Inflammatory macrophage treated with lipopolysaccharide for 1 hour (primary cell): ENCODE measurements at places on chromosomes 16 and 17.

- peak; percentile 87 for DNase-seq
These were observed 5.3 kb upstream of the ZNF689 start for GRCh38 chr16:30615358-30616091.

DNA sequence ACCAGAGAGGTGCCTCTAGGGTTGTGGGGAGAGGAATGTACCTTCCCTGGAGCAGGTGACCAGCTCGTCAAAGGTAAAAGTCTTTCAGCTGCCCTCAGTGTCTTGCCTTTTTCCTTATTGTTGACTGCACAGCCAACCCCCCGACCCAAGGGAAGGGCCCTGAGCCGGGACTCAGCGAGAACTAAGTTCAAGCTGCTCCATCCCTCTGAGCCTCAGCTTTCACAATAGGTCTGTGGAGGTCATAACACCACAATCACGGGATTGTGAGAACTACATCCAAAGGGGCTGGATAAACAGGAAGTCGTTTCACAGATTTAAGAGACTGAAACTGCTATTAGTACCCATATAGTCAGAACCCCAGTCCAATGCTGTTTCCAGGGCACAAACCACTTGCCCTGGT, 2.6 kb upstream of the KRT36 start:
- peak; percentile 83 for DNase-seq

GRCh38 chr16:59632276-59632855, 898.2 kb upstream of the GOT2 start:
- no peak for DNase-seq

- no peak for DNase-seq
These were observed 141.3 kb upstream of the SDK2 start for GRCh38 chr17:73785496-73785895.

GRCh38 chr16:88390735-88391134, 8.0 kb downstream of the ZNF469 start:
- no peak for DNase-seq

DNA sequence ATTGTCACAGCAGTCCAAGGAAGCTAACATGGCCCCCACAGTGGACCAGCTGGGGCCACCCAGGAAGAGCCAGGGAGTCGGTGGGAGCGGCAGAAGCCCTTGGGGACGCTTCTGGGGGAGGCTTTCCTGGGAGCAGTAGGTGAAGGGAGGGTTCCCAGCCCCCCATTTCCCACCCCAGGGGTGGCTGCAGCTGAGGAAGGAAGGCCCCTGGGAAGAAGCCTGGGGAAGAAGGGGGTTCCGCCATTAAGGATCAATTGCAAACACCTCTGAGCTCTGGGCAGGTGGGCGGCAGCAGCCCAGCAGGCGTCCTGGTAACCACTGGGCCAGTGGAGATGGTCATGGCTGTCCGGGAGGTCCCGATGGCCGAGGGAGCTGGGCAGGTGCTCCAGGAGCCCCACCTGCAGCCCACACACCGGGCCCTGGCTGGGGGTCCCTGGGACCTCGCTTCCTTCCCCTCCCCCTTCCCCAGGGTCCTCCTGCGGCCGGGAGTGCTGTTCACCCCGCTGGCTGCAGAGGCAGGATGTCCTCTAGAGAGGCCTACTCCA, 592 bp upstream of the PERCC1 start:
- no peak for DNase-seq

DNA sequence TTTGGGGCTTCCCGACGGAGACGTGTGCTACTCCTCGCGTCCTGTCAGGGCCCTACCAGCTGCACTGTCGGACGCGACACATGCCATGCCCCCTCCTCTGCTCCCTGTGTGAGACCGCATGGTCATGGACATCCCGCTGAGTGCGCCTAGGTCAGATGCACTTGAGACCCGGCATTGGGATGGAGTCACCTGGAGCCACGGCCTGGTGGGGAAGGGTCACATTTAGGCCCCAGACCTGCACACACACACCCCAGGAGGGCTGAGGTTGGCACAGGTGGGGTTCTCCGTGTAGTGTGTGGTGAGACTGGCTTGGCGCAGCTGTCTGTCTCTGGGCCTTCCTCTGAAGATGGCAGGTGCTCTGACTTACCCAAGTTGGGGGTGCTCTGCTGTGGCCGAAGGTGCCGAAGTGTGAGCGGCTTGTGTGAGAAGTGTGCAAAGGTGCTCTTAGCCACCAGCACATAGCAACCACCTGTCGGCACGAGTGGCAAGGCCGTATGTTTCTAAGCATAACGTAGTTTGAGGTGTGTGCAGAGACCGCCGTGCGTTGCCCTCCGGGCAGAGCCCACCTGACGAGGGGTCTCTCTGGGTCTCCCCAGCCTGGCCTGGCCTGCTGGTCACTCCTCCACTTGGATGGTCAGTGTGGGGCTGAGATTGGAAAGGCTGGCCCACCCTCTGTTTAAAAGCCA, 108.6 kb downstream of the BANP start:
- no peak for DNase-seq

DNA sequence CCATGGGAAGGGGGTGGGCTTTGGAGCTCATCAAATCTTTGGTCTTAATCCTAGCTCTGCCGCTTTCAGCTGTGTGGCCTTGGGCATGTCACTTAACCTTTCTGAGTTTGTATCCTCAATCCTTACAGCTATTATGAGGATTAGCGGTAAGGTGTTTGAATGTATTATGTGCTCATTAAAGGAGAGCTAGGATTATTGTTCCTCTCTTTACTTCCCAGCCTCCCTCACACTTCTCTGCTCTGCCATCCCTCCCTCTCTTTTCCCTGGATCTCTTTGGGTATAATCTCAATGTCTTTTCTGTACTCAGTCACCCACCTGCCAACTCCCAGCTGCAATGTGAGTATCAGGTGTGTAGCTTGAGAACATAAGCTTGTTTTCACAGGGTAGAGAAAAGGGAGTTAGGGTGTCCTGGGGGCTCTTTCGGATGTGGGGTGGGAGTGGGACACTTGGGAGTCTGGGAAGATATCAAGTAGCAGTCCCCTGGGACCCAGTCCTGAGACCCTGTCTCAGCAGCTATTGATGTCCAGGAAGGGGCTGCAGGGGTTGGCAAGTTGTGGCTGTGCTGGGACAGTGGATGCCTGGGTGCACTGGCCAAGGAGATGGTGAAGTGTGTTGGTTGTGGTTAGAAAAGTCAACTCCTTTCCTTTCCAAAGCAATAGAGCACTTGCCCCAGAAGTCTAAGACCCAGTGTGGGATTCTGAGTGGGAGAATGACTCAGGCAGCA, 1.8 kb downstream of the EFNB3 start:
- no peak for DNase-seq

GRCh38 chr17:68184816-68185436, 62.9 kb upstream of the AMZ2 start:
- DNase-seq, result no peak
